HuH-7 (cell line): ENCODE measurements at places on chromosomes 1 and 21.

GRCh38 chr1:77282866-77283539 is 1.2 kb downstream of the AK5 start:
- no peak for DNase-seq

- no peak for DNase-seq
Measured at GRCh38 chr1:231706934-231707333, 80.3 kb downstream of the DISC1 start.

DNA sequence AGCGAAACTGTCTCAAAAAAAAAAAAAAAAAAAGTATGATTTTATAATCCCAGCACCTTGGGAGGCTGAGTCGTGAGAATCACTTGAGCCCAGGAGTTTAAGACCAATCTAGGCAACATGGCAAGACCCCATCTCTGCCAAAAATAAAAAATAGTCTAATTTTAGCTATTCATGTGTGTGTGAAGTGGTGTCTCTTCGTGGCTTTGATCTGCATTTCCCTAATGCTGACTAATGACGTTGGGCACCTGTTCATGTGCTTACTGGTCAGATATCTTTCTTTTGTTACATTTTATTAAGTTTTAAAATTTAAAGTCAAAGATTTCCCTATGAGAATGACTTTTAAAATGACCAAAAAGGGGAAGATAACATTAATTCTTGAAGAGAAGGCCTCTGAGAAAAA is 31.0 kb downstream of the PSEN2 start:
- DNase-seq, result no peak

- no peak for DNase-seq
Measured at GRCh38 chr1:108033550-108033951, 68.6 kb upstream of the VAV3 start.
